ENCODE measurements at places on chromosomes 5 and 9.

- no peak for DNase-seq
Observed at GRCh38 chr5:133333326-133334150, 278.8 kb downstream of the FSTL4 start.

DNA sequence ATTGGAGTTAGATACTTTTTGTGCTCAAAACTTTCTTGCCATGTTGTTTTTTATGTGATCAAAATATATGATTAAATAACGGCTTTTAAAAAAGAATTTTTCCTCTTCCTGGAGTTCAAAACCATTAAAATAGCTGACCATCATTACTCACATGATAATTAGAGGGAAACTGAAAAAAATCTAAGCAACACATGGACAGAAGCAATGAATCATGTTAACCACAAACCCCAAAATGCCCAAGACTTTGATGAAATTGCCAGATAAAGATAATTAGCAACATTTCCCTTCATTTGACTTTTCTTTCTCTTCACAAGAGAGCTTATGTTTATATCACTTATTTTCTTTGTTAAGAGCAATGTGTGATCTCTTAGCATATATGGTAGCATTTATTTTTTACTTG, 1294.2 kb downstream of the EFNA5 start:
- DNase-seq, result no peak

DNA sequence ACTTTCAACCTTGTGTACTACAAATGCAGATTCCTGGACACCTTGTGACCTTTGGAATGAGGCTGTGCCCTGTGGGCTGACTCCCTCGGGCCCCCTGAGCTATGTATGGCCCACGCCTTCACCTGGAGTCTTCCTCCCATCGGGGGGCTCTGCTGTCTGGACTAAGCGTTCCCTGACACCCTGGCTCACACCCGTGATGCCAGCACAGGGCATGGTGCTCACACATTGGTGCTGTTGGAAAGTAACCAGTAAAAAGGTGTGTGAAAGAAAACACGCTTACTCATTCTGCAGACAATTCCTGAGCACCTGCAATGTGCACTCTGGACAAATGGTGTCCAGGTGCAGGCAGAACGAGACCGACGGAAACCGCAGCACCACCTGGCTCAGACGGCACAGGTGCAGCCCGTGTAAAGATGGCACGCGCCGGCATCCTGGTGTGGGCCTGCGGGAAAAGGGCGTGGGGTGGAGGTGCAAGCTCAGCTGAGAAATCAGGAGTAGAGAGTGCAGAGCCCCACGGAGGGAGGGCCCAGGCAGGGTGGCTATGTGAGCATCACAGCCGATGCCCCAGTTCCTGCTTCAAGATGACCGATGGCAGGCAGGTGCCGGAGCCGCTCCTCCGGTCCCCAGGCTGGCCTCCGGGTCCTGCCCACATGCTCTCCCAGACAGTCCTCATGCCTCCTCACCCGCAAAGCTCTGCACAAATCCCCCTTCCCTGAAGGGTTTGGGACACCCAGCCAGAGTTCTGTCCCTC, 11.0 kb downstream of the LPCAT1 start:
- no peak for DNase-seq

GRCh38 chr5:2752059-2752820, 763 bp upstream of the IRX2 start:
- DNase-seq, result no peak

GRCh38 chr9:113989017-113989713, 88.9 kb downstream of the AMBP start:
- DNase-seq, result no peak

- no peak for DNase-seq
Observed at GRCh38 chr9:131234799-131235479, 41.4 kb downstream of the FAM78A start.

GRCh38 chr9:112719696-112720095, 1.8 kb upstream of the INIP start:
- DNase-seq, result no peak

- no peak for DNase-seq
Observed at GRCh38 chr5:154534457-154535050, 56.5 kb upstream of the HAND1 start.

DNA sequence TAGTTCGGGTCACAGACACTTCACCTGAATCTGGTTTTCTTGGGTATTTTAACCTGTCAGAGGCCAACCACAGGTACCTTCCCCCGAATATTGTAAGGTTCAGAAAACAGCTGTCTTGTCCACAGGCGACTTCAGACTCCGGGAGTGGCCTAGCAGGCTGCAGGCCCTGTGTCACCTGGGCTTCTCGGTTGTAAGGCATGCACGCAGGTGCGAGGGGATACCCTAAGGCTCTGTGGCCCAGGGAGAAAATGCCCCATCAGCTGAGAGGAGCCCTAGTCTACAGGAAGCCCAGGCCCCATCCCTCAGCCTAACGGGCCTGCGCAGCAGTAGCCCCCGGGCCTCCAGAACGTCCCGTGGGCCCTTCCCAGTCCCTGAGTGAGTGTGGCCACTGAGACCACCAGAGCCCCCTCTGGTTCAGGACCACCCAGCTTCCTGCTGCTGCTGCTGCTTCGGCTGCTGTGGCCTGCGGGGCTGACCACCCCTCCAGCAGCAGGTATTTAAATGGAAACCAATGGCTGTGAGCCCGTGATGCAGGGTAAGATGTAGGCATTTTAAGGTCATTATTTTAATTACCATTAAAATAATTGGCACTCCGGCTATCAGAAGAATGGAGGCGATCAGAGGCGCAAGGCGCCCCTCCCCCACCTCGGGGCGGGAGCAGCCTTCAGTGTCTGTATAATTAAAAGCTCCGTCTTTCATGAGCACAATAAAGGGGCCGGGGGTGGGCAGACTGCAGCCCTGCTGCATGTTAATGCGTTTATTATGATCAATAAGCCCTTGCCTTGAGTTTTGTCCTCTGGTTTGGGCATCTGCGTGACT, 65.4 kb downstream of the PSMB7 start:
- DNase-seq, result no peak

GRCh38 chr5:134503937-134504437, 21.5 kb upstream of the JADE2 start:
- no peak for DNase-seq

- DNase-seq, result no peak
Observed at GRCh38 chr5:33934176-33934575, 2.0 kb upstream of the RXFP3 start.

- no peak for DNase-seq
Observed at GRCh38 chr5:54996466-54996865, 11.1 kb upstream of the ESM1 start.

DNA sequence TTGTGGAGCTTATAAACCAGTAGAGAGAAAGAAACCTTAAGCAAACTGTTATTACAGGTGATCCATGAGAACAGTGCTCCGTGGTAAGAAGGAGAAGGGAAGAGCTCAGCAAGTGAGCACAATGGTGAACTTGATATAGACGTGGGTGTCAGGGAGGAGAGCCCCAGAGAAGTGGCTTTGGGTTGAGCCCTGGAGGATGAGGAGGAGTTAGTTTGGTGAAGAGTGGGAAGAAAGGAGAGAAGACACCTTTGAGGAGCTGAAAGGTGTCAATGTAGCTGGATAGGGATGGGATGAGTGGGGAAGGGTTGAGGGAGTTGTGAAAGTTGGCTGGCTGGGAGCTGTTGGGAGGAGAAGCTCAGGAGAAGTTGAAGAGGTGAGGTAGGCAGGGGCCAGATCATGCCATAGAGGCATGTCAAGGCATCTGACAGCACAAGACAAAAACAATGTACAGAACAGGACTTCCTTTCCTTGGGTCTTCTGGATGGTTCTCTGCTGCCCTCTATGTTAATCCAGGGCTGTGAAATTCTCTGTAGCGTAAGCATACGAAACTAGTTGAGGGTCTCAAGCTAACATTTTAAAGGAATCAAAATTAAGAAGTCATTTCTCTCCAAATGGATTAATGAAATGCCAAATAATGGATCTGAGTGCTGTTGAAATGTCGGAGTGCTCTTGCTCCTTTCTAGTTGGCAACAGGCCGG, 501.9 kb downstream of the KDM4C start:
- DNase-seq, result no peak

GRCh38 chr5:160655717-160656116, 196.3 kb downstream of the ATP10B start:
- no peak for DNase-seq

DNA sequence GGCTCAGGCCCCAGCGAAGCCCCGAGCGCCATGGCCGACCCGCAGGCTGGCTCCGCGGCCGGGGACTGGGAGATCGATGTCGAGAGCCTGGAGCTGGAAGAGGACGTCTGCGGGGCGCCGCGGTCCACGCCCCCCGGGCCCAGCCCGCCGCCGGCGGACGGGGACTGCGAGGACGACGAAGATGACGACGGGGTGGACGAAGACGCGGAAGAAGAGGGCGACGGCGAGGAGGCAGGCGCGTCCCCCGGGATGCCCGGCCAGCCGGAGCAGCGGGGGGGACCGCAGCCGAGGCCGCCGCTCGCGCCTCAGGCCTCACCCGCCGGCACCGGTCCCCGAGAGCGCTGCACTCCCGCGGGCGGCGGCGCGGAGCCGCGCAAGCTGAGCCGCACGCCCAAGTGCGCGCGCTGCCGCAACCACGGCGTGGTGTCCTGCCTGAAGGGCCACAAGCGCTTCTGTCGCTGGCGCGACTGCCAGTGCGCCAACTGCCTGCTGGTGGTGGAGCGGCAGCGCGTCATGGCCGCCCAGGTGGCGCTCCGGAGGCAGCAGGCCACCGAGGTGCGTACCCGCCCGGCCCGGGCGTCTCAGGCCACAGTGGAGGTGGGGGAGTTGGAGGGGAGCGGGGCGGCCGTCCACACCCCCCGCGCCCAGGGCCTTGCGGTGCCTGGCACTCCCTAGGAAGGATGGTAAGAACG, 1.6 kb downstream of the DMRT2 start:
- DNase-seq, result no peak

DNA sequence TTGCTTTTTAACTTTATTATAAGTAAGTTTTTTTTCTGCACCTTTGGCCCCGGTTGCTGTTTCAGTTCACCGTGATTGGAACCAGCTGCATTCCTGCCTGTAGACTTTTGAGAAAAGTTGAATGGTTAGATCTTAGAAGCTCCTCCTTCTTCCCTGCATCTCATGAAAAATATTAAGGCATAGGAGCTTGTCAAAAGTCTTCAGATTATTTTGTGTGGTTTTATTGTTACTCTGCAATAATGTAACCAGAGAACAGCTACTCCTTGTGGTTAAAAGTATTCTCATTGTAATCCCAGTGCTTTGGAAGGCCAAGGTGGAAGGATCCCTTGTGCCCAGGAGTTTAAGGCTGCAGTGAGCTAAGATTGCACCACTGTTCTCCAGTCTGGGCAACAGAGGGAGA, 3.3 kb upstream of the SLC2A8 start:
- DNase-seq, result no peak

GRCh38 chr9:127731938-127732337, 3.2 kb downstream of the TOR2A start:
- DNase-seq, result no peak

GRCh38 chr5:166926138-166926537, 1365.3 kb upstream of the WWC1 start:
- DNase-seq, result no peak

DNA sequence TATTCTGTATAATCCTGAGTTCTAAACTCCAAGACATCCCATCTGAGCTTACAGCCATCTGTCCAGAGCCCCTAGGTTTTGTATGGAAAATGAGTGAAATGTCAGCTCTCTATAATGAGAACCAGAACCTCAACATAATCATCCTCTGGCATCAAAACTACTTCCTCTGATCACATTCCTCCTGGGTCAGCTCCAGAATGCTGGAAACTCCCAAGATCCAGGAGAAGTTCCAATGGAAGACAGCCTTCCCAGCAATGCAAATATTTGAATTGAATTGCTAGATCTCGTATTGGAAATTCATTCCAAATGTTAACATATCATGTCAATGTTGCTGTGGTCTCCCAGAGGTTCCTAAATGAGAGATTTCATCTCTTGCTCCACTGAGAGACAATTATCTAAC, 23.8 kb downstream of the C9 start:
- DNase-seq, result no peak

DNA sequence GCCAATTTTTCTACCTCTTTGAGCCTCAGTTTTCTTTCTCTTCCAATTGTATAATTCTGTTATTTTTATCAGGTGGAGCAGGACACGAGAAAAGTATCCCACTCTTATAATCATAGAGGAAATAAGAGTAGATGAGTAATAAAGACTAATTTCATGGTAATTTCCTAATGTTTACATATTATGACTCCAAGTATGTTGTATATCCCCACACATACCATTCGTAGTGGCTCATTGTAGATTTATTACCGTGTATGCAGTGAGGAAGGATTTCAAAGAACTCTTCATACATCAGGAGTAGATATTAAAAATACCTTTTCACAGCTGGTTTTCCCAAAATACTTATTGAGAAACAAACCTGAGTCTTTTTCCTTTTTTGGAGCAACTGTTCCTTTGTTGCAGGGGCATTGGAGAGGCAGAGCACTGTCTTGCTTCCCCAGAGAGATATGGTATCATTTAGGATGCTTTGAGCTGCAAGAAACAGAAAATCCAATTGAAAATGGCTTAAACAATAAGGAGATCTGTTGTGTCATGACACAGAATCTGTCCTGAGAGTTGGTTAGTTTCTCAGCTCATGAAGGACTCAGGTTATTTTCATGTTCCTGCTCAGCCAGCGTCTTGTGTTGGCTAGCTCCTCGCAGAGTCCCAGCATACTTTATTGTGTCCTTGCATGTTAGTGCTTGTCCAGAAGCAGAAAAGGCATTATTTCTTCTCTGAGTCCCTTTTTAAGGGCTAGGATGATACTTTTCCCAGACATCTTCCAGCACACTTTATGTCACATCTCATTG, 291.2 kb downstream of the ARHGAP26 start:
- DNase-seq, result no peak

DNA sequence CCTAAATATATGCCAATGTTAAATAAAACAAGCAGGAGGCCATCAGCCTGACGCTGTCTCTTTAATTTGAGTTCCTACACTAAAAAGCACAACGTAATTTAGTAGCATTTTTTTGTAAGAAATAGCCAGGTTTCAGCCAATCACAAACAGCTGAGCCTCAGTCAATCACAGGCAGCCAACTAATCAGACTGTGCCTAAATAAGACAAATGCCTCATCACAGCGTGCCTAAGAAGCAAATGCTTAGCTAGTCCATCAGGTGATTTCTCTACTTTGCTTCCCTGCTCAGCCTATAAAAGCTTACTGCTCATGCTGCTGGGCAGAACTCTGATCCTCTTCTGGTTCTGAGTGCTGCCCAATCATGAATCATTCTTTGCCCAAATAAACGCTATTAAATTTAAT, 38.3 kb upstream of the RORB start:
- DNase-seq, result no peak

- peak; percentile 39 for DNase-seq
Observed at GRCh38 chr9:136231478-136232297, 13.9 kb downstream of the QSOX2 start.

DNA sequence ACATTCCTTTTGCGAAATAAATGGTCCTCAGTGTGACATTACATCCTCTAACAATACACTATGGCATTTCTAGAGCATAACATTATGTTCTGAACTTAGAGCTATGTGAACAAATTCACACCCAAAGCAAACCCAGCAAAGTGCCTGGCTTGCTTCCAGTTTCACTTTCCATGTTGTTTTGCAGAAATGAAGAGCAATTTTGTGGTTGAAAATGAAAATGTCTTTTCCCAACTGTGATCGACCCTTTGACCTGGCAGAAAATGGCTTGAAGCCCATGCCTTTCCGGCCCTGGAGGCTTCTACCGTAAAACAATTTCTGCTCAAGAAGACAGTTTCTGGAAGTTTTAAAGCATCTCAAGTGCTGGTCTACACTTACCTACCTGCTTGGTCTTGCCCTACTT, 344.7 kb upstream of the RGMB start:
- no peak for DNase-seq

Data from CD4-positive, alpha-beta T cell treated with Interleukin-1 beta for 1 hour (primary cell).